ENCODE measurements at places on chromosomes 13 and 19.

- DNase-seq = no peak
Measured at GRCh38 chr13:110830800-110831371, 84.0 kb downstream of the ANKRD10 start.

- DNase-seq = no peak
Measured at GRCh38 chr13:71828117-71828516, 38.9 kb downstream of the DACH1 start.

DNA sequence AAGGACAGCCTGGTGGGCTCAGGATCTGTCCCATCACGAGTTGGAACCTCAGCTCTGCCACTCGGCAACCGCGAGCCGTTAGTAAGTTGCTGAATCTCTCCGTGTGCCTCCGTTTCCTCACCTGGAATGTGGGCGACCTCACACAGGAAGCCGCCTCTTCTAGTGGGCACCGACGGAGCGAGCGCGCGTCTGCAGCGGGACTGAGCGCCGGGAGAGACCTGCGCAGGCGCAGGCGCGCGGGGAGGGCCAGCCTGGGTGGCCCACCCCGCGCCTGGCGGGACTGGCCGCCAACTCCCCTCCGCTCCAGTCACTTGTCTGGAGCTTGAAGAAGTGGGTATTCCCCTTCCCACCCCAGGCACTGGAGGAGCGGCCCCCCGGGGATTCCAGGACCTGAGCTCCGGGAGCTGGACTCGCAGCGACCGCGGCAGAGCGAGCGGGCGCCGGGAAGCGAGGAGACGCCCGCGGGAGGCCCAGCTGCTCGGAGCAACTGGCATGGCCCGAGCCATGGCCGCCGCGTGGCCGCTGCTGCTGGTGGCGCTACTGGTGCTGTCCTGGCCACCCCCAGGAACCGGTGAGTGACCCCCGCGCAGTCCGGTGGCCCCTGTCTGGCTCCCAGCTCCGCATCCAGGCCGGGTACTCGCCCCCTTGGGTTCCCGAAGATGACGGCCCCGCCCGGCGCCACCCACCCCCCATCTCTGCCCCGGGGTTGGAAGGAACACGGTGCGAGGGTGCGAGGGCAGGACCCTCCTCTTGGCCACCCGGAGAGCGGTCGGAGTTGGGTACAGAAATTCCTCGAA, at the start of gene PVR:
PVR (plus strand) TSS at position 306 of the 797 bp plus-strand sequence; CDS start at position 493, 187 bp downstream.
- DNase-seq = no peak

- DNase-seq = no peak
Measured at GRCh38 chr19:17325881-17326594, 8.6 kb downstream of the ANO8 start.

GRCh38 chr13:37715606-37716015, 117.0 kb upstream of the POSTN start:
- DNase-seq = no peak

DNA sequence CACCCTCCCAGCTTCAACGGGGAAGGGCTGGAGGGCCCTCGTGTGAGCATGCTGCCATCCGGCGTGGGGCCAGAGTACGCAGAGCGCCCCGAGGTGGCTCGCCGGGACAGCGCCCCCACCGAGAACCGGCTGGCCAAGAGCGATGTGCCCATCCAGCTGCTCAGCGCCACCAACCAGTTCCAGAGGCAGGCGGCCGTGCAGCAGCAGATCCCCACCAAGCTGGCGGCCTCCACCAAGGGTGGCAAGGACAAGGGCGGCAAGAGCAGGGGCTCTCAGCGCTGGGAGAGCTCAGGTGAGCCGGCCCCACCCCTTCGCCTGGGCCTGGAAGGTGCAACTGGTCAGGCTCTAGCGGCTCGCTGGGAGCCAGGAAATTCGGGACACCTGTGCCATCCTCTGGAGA, 20.0 kb downstream of the PEX11G start:
- no peak for DNase-seq

DNA sequence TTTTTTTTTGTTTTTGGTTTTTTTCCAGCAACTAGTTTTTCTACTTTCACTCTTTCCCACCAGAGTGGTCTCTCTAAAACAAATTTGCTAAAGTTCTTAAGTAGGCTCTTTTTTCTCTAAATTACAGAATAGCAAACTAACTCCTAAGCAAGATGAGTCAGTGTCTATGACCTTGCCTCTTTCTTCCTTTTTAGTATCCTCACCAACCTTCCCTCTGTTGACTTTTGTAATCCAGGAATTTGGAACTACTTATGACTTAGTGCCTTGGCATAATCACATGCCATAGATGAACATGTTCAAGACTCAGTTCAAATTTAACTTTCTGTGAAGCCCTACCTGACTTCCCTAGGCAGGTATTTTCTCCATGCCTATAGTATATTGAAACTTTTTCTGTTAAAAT, 32.3 kb upstream of the AKAP11 start:
- no peak for DNase-seq
